Suprapubic skin (tissue), 4 donors: ENCODE measurements at places on chromosomes 3 and 15.

DNA sequence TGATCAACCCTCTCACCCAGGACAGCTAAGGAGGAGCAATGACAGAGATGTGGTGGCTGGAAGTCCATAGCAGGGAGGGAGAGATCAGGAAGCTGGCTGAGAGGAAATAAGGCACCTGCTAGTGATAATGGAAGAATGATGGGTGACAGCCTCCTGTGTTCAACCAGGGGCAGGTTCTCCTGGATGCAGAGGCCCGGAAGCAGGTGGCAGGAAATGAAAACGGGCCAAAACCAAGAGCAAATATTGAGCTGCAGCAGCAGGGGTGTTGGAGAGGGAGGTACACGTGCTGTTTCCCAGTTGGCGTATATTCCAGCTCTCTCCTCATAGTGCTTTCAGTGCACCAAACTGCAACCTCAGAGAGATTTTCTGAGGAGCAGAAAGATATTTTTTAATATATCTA is 213.4 kb upstream of the TBL1XR1 start:
- DNase-seq: no peak

GRCh38 chr3:25945366-25945765 is 155.5 kb downstream of the OXSM start:
- no peak for DNase-seq

- DNase-seq: no peak
Observed at GRCh38 chr3:81218023-81218422, 543.4 kb downstream of the GBE1 start.

DNA sequence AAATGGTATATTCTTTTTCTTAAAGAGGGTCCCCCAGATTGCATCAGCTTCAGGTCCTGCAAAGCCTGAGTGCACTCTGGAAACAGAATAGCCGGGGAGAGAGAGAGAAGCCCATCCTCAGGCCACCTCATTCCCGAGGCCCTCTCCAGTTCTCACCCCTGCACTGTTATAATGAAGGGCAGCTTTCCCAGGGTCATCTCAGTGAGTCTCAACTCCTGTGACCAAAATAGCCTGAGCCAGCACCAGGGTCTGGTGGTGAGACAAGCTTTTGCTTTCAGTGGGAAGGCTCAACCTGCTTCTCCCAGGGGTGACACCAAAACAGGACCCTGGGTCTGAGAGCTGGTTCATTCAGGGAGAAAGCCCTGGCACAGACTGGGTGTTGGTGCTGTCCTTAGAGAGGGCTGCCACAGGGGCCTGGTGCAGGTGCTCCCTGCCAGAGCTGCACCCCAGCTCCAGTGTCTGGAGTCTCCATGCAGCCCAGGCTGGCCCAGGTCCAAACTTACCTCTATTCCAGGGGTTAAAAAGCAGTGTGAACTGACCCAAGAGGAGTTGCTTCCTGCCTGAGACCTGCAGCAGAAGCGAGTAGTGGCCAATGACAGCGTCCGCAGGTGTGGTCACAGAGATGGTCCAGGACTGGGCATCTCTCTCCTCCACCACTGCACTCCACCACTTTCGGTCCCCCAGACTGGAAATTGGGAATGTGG is 6.1 kb downstream of the EPB42 start:
- DNase-seq: peak; percentile 33

DNA sequence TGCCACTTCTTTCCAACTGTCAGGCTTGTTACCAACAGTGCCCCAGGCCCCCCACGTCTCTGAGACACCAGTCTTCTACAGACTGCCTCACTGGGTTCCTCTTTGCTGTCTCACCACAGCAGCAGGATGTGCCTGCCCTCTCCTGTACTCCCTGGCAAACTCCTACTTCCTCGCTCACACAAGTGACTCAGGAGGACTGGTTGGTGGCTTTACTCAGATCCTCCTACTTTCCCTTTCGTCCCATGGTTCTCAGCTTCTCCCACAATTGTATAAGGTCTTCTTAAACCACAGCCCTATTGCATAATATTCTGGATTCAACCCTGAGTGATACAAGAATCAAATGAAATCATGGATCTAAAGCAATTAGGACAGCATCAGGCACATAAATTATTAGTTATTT is 246.6 kb upstream of the PROK2 start:
- DNase-seq: no peak

DNA sequence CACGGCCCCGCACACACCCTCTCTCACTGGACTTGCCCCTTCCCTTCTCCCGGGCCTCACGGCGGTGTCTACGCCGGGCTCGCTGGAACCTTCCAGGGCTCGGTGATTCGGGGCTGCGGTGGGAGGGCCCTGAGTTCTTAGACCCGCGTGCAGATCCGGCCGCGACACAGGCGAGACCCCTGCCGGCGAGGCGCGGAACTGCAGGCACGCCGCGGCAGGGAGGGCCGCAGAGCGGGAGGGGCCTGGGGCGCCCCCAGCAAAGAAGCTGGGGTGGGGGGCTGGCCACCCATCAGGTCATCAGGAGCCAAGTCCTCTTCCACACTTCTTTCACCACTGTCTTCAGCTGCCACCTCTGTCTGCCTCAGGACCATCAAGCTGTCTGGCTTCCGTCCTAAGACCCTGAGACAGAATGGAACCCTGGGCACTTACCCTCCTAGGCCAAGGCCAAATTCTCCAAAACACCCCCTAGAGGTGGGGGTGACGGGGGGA is 164.5 kb downstream of the XXYLT1 start:
- DNase-seq: peak; percentile 83

DNA sequence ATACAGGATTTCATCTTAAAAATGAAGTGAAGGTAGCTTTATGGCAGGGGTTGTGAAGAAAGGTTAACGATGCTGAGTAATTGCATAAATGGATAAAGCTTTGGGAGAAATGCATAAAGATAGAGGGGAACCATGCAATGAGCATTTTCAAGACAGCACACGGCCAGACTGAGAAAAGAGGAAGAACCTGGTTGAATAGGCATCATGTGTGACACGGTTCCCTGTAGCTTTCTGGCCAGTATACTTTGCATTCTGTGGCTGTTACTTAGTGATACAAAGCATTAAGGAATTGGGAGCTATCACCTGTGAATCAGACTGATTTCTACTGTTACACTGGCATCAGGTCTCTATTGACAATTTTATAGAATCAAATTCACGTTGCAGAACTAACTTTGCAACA is 33.3 kb downstream of the NR2C2 start:
- DNase-seq: no peak

DNA sequence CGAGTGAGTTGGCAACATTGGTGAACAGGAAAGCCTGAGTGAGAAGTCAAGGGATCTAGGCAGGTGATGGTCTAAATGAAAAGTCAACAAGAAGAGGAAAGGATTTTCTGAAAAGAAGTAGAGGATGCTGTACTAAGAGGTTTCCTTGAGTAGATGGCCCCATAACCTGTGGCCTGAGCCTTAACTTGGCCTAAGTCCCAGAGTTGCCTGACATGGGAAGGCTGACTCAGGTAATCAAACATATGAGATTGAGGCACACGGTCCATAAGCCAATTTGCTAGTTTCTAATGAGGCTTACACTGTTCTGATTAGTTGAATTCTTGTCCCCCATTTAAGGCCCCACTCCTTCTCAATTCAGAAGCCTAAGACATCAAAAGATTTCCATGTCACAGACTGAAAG is 262.5 kb upstream of the LMCD1 start:
- DNase-seq: no peak

DNA sequence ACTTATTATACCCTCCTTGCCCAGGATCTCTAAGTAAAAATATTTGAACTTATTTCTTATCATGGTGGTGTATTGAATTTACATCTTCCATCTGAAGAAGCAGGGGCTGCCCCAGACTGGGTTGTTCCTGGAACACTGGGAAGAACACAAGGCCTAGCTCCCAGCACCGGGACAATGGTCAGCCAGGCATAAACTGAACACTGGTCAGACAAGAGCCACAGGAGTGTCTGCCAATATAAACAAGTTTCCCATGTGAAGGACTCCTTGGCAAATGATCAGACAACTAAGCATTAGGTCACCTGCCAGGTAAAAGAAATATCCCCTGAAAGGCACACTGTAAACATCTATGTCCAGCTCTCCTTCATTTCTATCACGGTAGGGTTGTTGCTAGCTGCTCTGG is 172.4 kb downstream of the ATP8B4 start:
- DNase-seq: no peak

- DNase-seq: no peak
Observed at GRCh38 chr15:26433060-26433459, 339.8 kb downstream of the GABRB3 start.
